Stimulated activated CD4-positive, alpha-beta T cell treated with anti-CD3 and anti-CD28 coated beads, Interleukin-12 subunit alpha, Interleukin-12 subunit beta, amount 100 ng/mL, for 4 hours (primary cell): ENCODE measurements at places on chromosomes 7 and 10.

- DNase-seq = peak; percentile 50
Measured at GRCh38 chr7:106598663-106599342, 62.2 kb downstream of the CCDC71L start.

DNA sequence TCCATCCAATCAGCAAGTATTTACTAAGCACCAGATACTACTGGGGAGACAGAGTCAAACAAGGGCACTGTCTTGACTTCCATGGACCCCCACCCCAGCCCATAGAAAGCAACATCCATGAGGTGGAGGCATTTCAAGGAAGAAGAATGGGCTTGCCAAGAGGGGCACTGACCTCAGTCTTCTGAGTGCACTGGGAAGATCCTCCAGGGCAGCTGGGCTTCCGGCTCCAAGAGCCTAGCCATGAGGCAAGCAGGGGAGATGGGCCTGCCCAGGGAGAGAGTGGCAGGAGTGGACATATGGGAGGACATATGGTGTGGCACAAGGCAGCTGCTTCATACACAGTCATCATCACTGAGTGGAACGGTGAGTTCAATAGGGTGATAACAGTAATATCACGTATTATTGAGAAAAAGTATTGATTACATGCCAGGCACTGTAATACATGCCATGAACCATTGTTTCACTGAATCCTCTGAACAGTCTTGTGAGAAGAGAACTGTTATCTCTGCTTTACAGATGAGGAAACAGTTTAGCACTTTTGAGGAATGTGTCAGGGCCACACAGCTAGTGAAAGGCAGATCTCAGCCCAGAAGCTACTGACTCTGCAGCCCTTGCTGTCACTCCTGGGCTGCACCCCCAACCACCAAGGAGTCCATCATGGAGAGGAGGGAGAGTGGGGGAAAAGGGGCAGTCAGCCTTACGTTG is 331.7 kb upstream of the ZMIZ1 start:
- no peak for DNase-seq

- no peak for DNase-seq
Measured at GRCh38 chr7:32535162-32535702, 39.9 kb downstream of the AVL9 start.

DNA sequence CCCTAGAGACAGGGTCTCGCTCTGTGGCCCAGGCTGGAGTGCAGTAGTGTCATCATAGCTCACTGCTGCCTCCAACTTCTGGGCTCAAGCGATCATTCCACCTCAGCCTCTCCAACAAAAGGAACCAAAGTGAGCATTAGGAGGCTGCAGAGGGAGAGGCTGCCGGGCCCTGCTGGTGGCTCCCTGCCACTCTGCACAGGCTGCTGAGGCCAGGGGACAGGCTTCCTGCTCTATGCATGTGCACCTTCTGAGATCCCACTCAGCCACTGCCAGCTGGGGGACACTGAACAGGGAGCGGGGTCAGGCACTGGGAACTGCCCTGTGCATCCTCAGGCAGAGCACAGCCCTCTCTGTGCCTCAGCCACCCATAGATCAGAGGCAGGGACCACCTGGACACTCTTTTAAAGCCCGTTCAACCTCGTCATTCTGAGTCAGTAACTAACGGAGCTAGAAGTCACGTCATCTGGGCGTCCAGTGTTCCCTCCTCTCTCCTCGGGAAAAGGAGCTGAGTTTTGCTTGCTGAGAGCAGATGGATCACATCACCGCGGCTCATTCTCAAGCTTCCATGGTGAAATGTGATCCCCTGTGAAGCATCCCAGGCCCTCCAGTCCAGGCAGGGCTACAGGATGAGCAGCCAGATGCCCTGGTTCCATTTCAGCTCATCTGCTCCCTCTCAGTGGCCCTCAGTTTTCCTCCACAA is 109.6 kb downstream of the MYL10 start:
- DNase-seq = no peak

GRCh38 chr7:55343860-55344606 is 21.1 kb upstream of the LANCL2 start:
- no peak for DNase-seq

DNA sequence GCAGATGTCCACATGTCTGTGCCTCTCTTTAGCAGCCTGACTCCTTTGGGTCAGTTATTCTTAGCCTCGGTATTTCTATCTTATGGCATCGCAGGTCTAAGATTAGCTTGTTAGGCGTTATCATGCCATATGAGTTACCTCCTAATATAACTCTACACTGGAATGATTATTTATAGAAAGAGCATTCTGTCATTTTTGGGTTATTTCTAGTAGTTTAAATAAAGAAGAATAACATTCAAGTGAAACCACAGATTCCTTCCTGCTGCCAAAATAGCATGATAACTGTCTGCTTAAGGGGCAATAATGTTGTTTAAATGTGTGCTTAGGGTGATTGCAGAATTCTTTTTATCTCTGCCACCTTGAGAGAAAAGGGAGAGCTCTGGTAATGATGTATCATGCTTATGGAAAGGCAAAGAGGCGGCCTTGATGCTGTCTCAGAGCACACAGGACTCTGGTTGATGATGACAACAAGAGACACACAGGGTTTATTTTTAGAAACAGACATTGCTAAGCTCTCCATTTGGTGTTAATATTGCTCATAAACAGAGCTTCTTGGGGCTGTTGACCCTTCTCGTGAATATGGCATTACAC is 10.4 kb downstream of the HDAC9 start:
- no peak for DNase-seq

DNA sequence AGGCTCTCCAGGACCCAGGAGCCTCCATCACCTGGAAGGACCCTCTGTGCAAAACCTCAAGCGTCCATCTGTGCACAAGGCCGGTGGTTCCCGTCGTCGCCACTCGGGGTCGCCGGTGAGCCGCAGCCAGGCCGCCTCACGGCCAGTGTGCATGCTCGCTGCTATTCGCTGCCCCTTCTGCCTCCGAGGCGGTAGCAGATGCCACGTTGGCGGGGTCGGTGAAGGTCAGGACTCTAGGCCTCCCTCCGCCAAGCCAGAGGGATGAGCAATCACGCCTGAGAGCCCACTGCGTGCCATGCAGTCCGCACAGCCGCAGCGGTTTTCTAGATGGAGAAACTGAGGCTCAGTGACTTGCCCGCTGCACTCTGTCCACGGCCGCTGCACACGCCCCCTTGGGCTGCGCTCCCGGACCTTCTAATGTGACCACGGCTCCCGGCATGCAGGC is 5.7 kb downstream of the UPK3B start:
- DNase-seq = no peak

GRCh38 chr10:104648421-104648820 is 7.3 kb downstream of the SORCS3 start:
- no peak for DNase-seq

DNA sequence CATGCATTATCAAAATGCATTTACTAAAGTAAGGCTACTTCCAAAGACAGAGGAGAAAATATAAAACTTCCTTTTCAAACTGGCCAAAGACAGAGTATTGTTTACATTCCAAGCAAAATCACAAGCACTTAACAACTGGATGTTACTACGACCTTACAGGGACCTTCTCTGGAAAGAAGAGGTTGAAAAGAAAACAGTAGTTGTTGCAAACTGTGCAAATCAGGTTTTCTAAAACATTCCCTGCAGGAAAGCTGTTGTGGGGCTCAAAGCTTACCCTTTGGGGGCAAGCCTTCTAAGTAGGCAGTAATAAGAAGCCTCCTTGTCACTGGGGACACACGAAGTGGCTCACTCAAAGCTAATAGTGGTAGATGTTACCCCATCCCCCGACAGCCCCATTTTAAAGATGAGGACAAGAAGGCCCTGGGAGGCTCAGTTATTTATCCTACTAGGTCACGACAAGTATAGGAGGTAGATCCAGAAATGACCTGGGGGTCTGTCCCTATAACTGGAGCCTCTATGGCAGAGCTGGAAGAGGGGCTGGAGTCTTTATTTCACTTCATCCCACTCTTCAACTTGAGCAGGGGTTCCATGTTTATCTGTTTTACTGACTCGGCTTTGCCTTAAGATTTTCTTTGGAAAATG is 46.6 kb downstream of the ATXN7L1 start:
- no peak for DNase-seq

- no peak for DNase-seq
Measured at GRCh38 chr7:137965942-137966640, 35.8 kb downstream of the CREB3L2 start.

DNA sequence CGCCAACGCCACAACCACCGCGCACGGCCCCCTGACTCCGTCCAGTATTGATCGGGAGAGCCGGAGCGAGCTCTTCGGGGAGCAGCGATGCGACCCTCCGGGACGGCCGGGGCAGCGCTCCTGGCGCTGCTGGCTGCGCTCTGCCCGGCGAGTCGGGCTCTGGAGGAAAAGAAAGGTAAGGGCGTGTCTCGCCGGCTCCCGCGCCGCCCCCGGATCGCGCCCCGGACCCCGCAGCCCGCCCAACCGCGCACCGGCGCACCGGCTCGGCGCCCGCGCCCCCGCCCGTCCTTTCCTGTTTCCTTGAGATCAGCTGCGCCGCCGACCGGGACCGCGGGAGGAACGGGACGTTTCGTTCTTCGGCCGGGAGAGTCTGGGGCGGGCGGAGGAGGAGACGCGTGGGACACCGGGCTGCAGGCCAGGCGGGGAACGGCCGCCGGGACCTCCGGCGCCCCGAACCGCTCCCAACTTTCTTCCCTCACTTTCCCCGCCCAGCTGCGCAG is 424 bp downstream of the EGFR start:
- no peak for DNase-seq

DNA sequence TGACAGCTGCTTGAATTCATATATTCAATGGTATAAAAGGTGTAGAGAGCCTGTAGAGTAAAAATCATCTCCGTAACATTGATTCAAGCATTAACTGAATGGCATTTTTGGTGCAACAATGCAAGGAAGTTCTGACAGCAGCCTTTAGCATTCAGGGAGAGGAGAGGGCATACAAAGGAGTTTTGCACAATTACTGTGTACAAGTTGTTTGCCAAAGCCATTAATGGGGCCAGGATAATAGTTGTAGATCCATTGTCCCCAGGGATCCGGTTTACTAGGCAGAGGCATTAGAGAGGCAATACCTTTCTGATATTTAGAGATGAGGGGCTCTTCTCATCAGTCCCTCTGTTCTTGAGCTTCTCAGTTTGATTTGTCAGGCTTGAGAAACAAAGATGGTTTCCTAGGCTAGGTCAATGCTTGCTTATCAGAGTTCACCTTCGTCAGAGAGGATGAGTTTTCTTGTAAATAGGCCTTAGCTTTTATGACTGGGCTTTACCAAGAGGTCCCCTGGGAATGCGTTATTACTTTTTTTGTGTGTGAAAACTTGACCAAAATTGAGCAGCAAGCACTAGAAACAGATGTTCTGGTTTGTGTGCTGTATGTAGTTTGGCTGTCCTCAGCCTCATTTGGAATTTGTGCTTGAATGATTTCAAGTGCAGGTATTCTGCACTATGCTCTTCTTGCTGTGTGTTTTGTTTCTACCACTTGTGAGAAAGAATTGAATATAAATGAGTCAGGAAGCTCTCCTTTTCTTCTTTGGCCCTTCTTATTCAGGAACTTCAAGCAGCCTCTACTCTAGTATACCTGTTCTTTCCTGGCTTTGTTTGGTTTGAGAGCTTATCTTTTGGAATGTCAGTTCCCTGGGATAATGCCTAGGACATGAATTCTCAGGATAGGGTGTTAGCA is 32.0 kb downstream of the SND1 start:
- no peak for DNase-seq

- no peak for DNase-seq
Measured at GRCh38 chr7:17706275-17706674, 234.0 kb downstream of the SNX13 start.

- peak; percentile 89 for DNase-seq
Measured at GRCh38 chr10:72691863-72692743, at the start of gene MCU. TSS of gene MCU (plus strand) at chr10:72692143. CDS start at chr10:72692152, 9 bp downstream.

- DNase-seq = no peak
Measured at GRCh38 chr10:93160829-93161228, 87.1 kb downstream of the CYP26A1 start.

GRCh38 chr7:41878309-41879295 is 175.7 kb upstream of the INHBA start:
- DNase-seq = no peak

DNA sequence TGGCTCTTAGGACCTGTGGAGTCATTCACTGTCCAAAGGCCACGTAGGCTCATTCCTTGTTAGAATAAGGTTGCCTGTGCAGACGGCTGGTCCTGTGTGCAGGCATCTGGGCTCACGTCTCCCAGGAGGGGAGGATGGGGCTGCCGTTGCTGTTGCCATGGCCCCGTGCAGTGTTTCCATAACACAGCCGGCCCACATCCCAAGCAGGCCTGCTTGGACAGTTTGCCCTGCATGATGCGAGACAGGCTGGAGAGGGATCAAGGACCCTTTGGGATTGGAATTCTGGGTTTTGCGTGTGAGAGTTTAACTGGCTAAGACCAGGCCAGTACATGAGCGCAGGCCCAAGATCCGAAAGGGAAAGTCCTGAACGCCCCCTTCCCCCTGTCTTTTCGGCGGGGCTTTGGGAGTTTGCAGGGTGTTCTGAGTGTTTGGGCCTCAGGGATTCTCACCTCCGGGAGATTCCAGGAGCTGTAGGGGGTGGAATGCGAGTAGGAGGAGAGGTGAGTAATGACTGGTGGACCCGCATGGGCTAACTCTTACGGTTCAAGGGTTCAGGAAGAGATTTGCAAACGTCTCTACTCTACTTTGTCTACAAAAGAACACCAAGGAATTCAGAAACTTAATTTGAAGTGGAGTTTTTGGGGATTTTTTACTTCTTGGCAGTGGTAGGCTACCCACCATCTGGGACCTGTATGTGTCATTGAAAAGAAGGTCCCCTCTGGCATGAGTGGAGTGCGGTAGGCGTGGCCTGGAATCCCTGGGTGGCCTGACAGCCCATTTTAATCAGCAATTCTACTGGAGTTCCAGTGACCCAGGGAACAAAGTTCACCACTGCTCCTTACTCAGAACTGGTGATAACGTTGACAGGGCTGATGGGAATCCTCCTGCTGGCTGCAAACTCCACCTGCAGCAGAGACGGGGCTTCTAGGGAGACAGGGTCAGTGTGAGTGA is 125.4 kb downstream of the ITIH5 start:
- DNase-seq = no peak

DNA sequence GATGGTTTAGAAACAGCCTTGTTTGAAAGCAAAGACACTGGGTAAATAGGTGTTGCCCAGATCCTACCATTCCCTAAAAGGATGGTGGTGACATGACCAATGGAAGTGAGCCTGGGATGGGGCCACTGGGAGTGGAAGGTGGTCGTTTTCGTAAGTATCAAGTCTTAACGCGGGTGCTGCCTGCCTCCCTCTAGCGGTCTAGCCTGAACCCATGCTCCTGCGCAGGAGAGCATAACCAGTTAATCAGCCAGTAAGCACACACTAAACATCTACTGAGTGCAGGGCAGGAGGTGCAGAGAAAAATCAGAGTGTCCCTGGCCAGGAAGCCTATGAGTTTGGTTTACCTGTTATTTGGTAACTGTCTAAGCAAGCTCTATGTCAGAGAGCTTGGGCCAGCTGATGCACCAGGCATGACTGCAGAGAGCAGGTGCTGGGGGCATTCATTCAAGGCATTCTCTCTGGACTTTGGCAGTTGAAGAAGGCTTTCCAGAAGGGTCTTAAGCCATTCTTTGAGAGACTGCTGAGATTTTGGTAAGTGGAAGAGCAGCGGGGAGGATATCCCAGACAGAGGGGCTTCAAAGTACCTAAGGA is 930 bp downstream of the GARIN1A start:
- DNase-seq = no peak

GRCh38 chr10:114279901-114280644 is 41.0 kb downstream of the VWA2 start:
- DNase-seq = no peak
